ENCODE measurements at places on chromosomes 16 and 17.

GRCh38 chr16:27232901-27233625, 29.7 kb downstream of the KDM8 start:
- DNase-seq = no peak

DNA sequence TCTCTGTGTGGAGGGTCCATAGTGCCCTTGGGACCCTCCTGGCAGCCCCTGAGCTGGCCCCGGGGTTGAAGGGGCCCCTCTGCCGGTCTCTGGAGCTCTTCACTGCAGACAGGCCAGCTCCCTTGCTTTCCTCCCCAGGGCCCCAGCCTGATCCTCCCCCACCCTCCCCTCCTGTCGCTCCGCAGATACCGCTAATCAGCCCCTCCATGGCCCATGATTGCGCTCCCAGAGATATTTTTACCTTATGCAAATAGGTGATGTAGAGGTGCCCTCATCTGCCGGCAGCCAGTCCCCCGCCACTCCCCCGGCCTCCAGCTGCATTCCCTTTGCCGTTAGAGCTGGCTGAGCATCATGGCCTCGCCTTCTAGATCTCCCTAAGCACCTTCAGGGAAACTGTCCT, 9.2 kb downstream of the MMP15 start:
- no peak for DNase-seq

- DNase-seq = no peak
Measured at GRCh38 chr16:14957576-14958322, 17.1 kb upstream of the PDXDC1 start.

DNA sequence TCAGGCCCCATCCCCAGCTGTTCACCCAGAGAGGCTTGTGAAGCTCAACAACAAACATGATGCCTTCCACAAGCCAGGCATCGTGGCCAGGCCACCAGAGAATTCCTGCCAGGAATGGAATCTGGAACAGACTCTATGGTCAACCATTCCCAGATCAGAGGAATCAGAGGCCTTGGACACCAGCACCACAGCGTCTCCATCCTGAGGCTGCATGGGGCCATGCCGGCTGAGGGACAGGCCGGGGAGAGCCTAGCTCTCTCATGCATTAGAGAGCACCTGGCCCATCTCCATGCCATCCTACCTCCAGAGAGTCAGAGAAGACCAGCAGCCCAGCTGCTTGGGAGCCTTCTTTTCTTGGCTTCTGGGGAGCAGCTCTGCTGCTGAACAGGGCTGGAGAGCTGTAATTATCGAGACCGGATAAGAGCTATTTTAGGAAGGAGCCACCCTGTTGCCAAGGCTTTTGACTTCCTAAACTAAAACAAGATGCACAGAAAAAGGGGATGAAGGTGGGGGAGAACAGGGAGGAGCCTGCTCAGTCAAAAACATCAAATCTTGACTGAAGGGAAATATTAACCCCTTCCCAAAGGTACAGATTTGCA, 24.5 kb upstream of the MTMR4 start:
- no peak for DNase-seq

DNA sequence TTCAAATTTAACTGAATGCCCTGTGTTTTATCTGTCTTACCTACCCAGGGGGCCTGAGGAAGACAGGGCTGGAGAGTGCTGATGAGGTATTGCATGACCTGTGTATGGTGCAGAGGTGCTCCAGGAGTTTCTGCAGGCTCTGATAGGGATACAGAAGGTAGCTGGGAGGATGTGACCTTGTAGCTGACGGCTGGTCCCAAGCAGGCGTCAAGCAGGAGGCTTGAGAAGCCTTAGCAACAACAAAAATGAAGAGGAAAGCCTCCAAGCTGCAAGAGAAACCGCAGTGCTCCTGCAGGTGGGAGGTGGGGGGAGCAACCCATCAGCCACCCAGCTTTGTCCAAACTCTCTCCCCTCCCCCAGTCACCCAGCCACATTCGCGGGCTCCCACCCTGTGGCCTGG, 40.4 kb downstream of the LAT start:
- no peak for DNase-seq

GRCh38 chr17:43986225-43986981, 18.0 kb upstream of the NAGS start:
- no peak for DNase-seq

DNA sequence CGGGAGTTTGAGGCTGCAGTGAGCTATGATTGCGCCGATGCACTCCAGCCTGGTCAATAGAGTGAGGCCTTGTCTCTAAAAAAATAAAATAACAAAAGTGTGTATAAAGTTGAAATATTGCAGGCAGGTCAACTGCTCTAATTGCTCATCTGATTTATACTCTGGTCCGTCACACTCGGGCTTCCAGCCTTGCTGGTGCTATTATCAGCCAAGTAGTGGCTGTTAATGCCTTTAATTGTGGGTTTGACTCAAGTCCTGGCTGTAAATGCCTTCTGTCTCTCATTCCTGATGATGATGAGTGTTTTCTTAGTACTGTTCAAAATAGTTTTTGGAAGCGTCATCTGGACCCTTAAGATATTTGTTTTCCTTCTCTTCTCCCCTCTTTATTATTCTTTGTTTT, 18.4 kb downstream of the SYT17 start:
- no peak for DNase-seq

GRCh38 chr17:38602956-38603785, 2.6 kb downstream of the SRCIN1 start:
- DNase-seq = no peak

GRCh38 chr17:14359163-14360020, 58.5 kb downstream of the HS3ST3B1 start:
- no peak for DNase-seq

- no peak for DNase-seq
Measured at GRCh38 chr16:31074814-31075183, 577 bp downstream of the ZNF646 start.

- DNase-seq = no peak
Measured at GRCh38 chr17:17682293-17682736, 1.1 kb downstream of the RAI1 start.

GRCh38 chr16:1766231-1766630, 5.1 kb downstream of the NME3 start:
- DNase-seq = no peak

- DNase-seq = no peak
Measured at GRCh38 chr17:47252766-47253512, 688 bp upstream of the ITGB3 start.

DNA sequence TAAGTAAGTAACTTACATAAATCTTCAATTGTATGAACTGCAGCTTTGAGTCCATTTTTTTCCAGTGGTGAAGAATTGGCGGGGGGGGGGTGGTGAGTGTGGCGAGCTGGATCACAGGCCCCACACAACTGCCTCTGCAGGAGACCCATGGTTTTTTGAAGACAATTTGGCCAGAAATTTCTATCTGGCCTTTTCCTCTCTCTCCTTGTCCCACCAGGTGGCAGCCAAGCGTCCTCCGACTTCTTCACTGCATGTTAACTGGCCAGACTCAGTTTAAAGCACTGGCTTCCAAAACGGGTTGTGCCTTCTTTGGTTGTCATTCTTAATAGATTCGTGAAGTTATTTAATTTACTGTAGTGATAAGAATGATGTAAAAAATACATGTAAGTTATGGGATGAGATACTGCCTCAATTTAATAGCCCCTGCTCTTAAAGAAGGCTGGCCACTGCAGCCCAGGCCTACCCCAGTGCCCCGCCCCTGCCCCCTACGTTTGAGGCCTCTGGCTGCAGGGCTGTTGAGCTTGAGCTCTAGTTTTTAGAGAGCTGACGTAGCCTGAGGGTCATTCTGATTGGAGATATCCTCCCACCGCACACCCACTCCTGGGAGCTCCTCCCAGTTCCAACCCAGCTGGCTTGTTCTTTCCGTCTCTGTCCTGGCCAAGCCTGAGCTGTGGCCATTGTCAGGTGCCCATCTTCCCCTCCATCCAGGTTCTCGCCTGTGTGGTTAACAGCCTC, 36.4 kb downstream of the AKAP1 start:
- DNase-seq = no peak

- no peak for DNase-seq
Measured at GRCh38 chr16:56477096-56477878, 25.9 kb downstream of the OGFOD1 start.

GRCh38 chr17:34171245-34171818, 83.8 kb upstream of the CCL2 start:
- DNase-seq = no peak

All from left forelimb (tissue), 1 donor.